ENCODE measurements at places on chromosomes 7 and 10.

DNA sequence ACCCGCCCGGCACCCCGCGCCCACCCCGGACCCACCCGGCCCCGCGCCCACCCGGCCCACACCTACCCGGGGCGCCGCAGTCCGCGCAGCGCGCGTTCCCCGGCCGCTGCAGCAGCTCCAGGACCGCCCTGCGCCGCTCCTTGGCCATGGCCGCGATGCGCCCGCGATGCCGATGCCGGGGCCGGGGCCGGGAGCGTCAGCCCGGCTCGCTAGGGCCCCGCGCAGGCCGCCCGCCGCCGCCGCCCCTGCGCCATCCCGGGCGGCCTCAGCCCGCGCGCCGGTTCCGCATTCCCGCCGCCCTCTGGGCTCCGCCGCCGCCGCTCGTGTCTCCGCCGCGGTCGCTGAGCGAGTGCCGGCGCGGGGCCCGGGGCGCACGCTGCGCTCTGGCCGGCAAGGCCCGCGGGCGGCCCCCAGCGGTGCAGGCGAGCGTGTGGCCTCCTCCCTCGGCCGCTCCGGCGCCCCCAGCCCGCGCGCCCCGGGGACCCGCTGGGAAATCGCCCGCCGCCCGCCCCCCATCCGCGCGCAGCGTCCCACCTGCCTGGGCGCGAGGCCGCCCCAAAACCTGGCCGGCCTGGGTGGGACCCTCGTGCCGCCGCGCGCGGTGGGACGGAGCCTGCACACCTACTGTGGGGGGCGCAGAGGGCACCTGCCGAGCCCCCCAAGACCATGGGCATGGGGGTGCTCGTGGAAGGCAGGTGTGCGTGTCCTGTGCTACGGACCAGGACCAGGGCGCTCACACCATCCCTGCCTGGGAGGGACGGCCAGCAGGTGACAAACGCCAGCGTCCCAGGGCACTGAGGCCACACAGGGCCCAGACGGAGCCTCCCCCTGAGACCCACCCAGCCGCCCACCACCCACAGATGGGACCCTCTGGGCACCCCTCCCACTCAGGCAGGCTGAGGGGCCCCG lies at the start of gene ADAP1:
Gene ADAP1, minus strand, starts transcription at position 351 of the 909 bp plus-strand sequence. Its CDS starts 203 bp downstream, at position 148.
- no peak for DNase-seq

- DNase-seq = no peak
Observed at GRCh38 chr10:44261710-44262455, 123.0 kb downstream of the CXCL12 start.

DNA sequence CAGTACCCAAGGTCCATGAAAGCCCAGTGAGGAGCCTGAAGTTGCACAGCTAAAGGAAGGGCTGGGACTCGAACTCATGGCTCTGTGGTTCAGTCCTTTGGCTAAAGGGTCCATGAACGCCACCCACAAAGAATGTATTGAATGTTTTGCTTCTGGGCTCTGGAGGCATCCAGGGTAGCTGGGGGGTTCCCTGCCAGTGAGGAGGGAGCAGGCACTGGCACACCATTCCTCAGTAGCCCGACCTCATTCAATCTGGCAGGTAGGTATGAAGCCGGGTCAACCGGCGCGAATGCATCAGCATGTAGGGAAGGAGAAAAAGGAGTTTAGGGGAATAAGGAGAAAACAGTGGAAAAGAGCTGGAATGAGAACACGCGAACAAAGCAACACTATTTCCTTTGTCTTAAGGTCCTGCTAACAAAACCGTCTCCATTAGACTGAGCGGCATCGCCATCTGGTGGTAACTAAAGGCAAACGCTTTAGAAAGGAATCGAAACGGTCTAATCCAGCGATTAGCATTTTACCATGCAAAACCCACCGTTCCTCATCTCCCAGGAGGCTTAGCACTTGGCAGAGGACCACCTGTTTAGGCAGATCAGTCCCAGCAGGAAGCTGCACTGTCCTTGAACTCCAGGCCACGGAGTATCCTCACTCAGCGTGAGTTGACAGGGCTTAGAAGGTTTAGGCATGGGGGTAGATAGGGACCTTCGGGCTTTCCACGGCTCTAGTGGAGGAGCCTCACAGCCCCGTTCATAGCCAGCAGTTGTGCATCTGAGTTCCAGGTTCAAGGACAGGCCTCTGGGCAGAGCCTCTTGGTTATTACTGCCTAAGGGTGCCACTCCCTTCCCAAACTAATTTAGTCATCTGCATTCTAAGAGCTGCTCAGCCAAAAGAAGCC lies 122.8 kb downstream of the UBE2H start:
- peak; percentile 98 for DNase-seq

- DNase-seq = no peak
Observed at GRCh38 chr10:13845897-13846296, 259.1 kb downstream of the PRPF18 start.
